Smooth muscle cell of the pulmonary artery (primary cell): ENCODE measurements at places on chromosomes 5 and 9. TPM values are rescaled to one million over a fixed set of nuclear protein-coding genes. Genes with fewer than 3 reads are reported as not detected.

Gene BTNL8
- not detected in 2 replicates for total RNA-seq

Gene CCDC192
- not detected in 2 replicates for total RNA-seq

Gene ZNF483
- 1.1 and 1.6 TPM in 2 replicates for total RNA-seq

Gene DOK3
- 5.3 and 6.7 TPM in 2 replicates for total RNA-seq

Gene ANKRD18A
- total RNA-seq: not detected in 2 replicates

Gene FGD3
- total RNA-seq: not detected in 2 replicates

Gene RPS23
- total RNA-seq: 1,788 and 2,435 TPM in 2 replicates

Gene PCDHGC5
- total RNA-seq: 4.6 and 7.3 TPM in 2 replicates

Gene FTMT
- not detected in 2 replicates for total RNA-seq

Gene PCDHA9
- total RNA-seq: 0.07 and 0.10 TPM in 2 replicates

Gene SLC6A18
- total RNA-seq: not detected in 2 replicates

Gene F2RL1
- total RNA-seq: 39.7 and 121 TPM in 2 replicates

Gene PIP5KL1
- total RNA-seq: 1.4 and 3.4 TPM in 2 replicates

Gene ZNF79
- 8.6 and 11.6 TPM in 2 replicates for total RNA-seq

Gene DOLPP1
- 9.7 and 9.8 TPM in 2 replicates for total RNA-seq

Gene C9orf50
- total RNA-seq: 0.26 and 0.33 TPM in 2 replicates

Gene SPATA31A1
- total RNA-seq: not detected in 2 replicates

Gene PCDHA12
- total RNA-seq: 0.07 and 0.33 TPM in 2 replicates

Gene SV2C
- under 0.01 TPM in 1 of 2 replicates, not detected in the other for total RNA-seq

Gene PHYHD1
- 4.9 and 9.3 TPM in 2 replicates for total RNA-seq

Gene PTBP3
- total RNA-seq: 25.3 and 31.6 TPM in 2 replicates

Gene LURAP1L
- 16.7 and 25.4 TPM in 2 replicates for total RNA-seq

Gene OBP2B
- not detected in 2 replicates for total RNA-seq

Gene ADGRD2
- total RNA-seq: not detected in 2 replicates

Gene SH3TC2
- total RNA-seq: 2.4 and 3.1 TPM in 2 replicates

Gene ANXA1
- total RNA-seq: 637 and 658 TPM in 2 replicates

Gene MZB1
- not detected in 2 replicates for total RNA-seq

Gene CDKN2B
- total RNA-seq: 6.0 and 52.4 TPM in 2 replicates

Gene ADAMTSL2
- 2.0 and 10.6 TPM in 2 replicates for total RNA-seq

Gene SH2D3C
- 0.10 and 2.2 TPM in 2 replicates for total RNA-seq

Gene NRG2
- total RNA-seq: 0.98 and 1.6 TPM in 2 replicates

Gene SPINK13
- total RNA-seq: not detected in 2 replicates

Gene LCNL1
- total RNA-seq: 0.50 and 1.1 TPM in 2 replicates

Gene ZCCHC9
- 21.3 and 23.8 TPM in 2 replicates for total RNA-seq

Gene TMC1
- 0.17 and 0.59 TPM in 2 replicates for total RNA-seq

Gene SNCAIP
- 0.13 and 1.2 TPM in 2 replicates for total RNA-seq

Gene ACTBL2
- 0.03 TPM in 1 of 2 replicates, not detected in the other for total RNA-seq
